GM23248 (cell line): ENCODE measurements at places on chromosomes 3 and 15.
A peak's percentile ranks its signal among the peaks of the same experiment; 100 is the strongest.

DNA sequence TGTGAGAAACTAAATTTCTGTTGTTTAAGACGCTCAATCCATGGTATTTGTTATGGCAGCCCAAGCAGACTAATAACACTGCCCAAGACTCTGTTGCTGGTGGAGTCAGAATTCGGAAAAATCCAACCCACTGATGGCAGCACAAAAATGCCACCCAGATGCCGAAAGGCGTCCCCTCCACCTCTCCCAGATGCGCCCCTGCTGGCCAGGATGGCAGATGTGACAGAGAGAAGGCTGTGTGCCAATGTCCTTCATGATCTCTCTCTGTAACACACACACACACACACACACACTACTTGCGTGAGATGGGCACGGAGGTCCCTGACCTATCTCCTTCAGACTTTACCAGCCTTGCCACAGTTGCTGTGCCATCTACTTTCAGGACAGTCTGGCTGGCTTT lies 10.9 kb upstream of the LYSMD4 start:
- DNase-seq: no peak

- DNase-seq: peak; percentile 44
These were observed 226.9 kb upstream of the MRPL3 start for GRCh38 chr3:131729643-131730017.

DNA sequence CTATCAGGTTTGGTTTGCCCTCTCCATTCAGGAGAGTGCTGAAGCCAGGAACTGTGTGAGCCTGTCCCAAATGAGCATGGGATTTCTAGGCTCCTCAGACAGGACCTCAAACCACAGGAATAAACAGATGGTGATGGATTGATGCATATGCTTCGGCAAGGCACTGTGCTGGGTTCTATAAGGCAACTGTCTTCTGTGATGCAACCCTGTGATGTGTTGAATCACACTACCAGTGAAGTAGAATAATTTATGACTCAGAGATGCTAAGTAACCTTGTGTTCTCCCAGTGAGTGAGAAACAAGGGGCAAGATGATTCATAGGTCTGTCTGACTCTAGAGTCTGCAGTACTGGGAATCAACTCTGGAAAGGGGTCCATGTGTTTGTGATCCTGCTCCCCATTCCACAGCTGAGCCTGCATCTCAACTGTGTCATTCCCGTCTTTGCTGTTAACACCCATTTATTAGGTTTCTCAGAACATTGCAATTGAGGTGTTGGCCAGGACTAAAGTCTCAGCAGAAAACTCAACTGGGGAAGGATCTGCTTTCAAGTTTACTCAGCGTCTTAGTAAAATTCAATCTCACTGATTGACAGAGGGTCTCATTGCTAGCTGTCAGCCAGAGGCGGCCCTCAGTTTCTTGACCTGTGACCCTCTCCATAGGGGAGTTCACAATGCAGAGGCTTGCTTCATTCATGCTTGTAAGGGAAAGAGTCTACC lies 510.1 kb upstream of the CFAP20DC start:
- DNase-seq: peak; percentile 98

DNA sequence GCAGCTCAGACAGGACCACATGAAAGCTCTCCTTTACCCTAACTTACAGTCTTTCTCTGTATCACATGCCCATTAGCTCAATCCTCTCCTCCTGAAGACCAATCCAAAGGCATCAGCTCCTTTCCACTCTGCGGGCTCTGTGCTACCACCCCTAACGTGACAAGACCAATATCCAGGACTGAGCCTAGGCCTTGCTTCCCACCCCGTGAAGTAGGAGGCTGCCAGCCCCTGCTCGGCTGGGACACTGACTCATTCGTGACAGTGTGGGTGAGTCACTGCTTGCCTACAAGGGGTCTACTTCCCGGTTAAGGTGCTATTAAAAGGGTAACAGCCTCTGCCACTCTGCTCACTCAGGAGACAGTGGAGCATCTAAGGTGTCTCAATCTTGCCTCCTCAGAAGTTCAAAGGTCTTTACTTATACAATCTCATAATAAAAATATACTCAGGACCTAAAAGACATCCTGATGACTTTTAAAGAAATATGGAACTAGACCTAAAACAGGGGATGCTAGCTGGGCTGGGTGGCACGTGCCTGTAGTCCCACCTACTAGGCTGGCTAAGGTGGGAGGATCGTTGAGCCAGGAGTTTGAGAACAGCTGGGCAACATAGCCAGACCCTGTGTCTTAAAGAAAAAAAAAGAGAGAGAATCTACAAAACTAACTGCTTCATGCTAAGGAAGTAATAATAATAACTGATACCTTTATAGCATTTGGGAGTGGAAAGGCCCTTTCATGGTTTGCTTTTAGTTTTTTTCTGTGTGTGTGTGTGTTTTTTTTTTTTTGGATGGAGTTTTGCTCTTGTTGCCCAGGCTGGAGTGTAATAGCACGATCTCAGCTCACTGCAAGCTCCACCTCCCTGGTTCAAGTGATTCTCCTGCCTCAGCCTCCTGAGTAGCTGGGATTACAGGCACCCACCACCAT lies 55.0 kb downstream of the TMEM44 start:
- peak; percentile 96 for DNase-seq

GRCh38 chr3:183711516-183711915 lies 13.9 kb downstream of the YEATS2 start:
- no peak for DNase-seq

GRCh38 chr3:29802057-29802456 lies 521.2 kb downstream of the RBMS3 start:
- no peak for DNase-seq

DNA sequence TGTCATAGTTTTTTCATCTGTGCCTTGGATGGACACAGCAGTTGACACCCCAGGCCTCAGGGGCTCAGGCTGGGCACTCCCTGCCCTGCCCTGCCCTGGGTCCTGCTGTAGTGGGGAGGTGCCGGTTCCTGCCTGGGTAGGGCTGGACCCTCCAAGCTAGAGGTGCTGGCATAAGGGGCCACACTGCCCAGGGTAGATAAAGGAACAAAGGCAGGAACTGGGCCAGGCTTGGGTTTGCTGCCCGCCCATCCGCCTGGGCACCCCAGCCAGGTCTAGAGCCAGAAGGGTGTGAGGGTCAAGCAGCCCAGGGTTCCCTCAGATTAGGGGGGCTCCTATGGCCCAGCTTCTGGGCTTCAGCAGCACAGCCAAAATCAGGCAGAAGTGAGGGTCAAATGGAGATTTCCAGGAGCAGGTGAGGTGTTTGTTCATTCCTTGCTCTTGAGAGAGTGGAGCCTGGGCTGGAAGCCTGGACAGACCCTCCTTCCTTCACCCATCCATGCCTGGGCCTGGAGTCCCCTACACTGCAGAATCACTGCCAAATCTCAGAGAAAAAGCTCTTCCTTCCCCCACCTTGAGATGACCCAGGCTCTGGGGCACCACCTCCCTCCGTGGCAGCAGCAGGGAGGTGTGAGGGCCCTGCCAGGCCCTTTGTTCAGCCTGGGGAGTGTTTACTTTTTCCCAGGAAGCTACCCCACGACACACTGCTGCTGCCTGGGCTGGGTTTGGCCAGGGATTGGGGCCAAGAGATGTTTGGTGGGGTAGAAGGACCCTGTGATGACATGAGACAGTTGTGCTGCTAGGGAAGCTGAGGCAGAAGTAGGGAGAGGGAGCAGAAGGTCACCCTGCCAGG lies 7.1 kb downstream of the SEMA3F start:
- no peak for DNase-seq

GRCh38 chr3:46613313-46614005 lies 1.1 kb downstream of the FAM240A start:
- no peak for DNase-seq
